ENCODE measurements at places on chromosomes 5 and 9.

- H3K36me3 ChIP-seq: no peaks in the 10 kb centered on the region
- H3K27ac ChIP-seq: no peak overlapping the region
- no peak for ATAC-seq
- no peak overlapping the region for H3K4me3 ChIP-seq
Measured at GRCh38 chr5:131001507-131001906, 163.5 kb downstream of the HINT1 start.

GRCh38 chr5:117680426-117680825 lies 1105.8 kb upstream of the SEMA6A start:
- ATAC-seq: no peak
- no peaks in the 10 kb centered on the region for H3K4me1 ChIP-seq
- no peaks in the 10 kb centered on the region for H3K36me3 ChIP-seq
- no peak overlapping the region for H3K4me3 ChIP-seq
- H3K27ac ChIP-seq: no peak overlapping the region
- H3K27me3 ChIP-seq: no peaks in the 10 kb centered on the region

DNA sequence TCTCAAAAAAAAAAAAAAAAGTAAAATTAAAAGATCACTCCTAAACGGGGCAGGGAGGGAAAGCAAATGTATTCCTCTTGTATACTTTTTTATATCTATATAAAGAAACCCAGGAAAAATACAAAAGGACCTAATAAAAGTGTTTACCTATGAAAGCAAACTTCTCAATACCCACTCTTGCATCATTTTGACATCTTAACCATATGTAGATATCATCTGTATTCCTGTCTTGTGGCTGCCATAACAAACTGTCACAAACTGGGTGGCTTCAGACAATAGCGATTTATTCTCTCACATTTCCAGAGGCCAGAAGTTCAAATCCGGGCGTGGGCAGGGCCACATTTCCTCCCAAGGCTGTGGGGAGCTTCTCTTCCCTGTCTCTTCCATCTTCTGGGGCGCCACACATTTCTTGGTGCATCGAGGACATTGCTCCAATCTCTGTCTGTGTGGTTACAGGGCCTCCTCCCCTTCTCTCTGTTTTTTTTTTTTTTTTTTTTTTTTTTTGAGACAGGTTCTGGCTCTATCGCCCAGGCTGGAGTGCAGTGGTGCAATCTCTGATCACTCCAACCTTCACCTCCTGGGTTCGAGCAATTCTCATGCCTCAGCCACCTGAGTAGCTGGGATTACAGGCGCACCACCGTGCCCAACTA lies 58.4 kb upstream of the IL17B start:
- H3K4me1 ChIP-seq: peaks cover 4% of the 10 kb centered on the region
- no peak overlapping the region for H3K27ac ChIP-seq
- H3K27me3 ChIP-seq: peaks cover 39% of the 10 kb centered on the region
- no peak overlapping the region for H3K4me3 ChIP-seq
- no peak for ATAC-seq

GRCh38 chr5:4862500-4862899 lies 277.6 kb upstream of the ADAMTS16 start:
- H3K4me3 ChIP-seq: no peak overlapping the region
- H3K27me3 ChIP-seq: peaks cover 7% of the 10 kb centered on the region
- no peak for ATAC-seq
- no peak overlapping the region for H3K27ac ChIP-seq

DNA sequence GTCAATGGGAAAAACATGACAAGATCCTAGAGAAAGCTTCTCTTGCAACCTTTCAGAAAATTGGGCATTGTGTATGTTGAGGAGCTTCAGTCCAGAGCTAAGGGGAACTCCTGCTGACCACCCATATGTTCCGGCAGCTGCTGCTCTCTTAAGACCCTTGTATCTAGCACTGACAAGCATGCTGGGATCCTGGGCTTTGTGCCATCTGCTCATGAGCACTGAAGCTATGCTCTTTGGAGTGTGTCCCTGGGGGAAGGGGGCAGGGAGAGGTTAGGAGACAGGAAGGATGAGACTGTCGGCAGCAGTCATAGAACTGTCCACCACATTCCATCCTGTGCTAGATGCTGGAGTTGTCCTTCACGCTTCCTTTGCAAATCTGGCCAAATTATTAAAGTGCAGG lies 109.3 kb downstream of the JAKMIP2 start:
- H3K36me3 ChIP-seq: no peaks in the 10 kb centered on the region
- H3K4me1 ChIP-seq: no peaks in the 10 kb centered on the region
- no peak for ATAC-seq
- H3K27me3 ChIP-seq: no peaks in the 10 kb centered on the region
- no peak overlapping the region for H3K27ac ChIP-seq

- no peak overlapping the region for H3K27ac ChIP-seq
- no peaks in the 10 kb centered on the region for H3K36me3 ChIP-seq
- ATAC-seq: no peak
- H3K4me1 ChIP-seq: no peaks in the 10 kb centered on the region
- H3K27me3 ChIP-seq: no peaks in the 10 kb centered on the region
- H3K4me3 ChIP-seq: no peak overlapping the region
Measured at GRCh38 chr9:117325831-117326230, 89.0 kb downstream of the ASTN2 start.

- no peak overlapping the region for H3K27ac ChIP-seq
- H3K36me3 ChIP-seq: no peaks in the 10 kb centered on the region
- no peaks in the 10 kb centered on the region for H3K4me1 ChIP-seq
- ATAC-seq: no peak
Measured at GRCh38 chr9:76866689-76867088, 39.2 kb downstream of the PRUNE2 start.

DNA sequence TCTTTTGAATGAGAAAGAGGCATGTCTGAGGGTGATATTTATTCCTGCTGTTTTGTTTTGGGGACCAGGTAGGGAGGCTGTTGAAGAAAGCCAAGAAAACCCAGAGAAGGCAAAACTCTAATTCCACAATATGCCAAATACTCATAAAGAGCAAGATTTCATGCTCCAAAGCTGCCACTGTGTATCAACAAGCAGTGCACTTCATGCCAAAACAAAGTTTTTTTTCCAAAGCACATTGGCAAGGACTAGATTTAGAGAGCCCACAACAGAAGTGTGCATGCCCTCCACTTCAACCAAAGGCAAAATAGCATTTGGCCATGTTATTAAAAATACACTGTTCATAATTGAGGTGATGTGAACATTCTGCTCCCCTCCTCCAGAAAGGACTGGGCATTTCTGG lies 229.9 kb downstream of the EBF1 start:
- H3K27me3 ChIP-seq: no peaks in the 10 kb centered on the region
- no peak for ATAC-seq
- H3K4me3 ChIP-seq: no peak overlapping the region
- peaks cover 70% of the 10 kb centered on the region for H3K4me1 ChIP-seq
- peaks cover 27% of the 10 kb centered on the region for H3K36me3 ChIP-seq

GRCh38 chr5:51691538-51692079 lies 308.4 kb downstream of the ISL1 start:
- no peaks in the 10 kb centered on the region for H3K27me3 ChIP-seq
- H3K4me3 ChIP-seq: no peak overlapping the region
- H3K36me3 ChIP-seq: no peaks in the 10 kb centered on the region
- no peak for ATAC-seq
- H3K27ac ChIP-seq: no peak overlapping the region

DNA sequence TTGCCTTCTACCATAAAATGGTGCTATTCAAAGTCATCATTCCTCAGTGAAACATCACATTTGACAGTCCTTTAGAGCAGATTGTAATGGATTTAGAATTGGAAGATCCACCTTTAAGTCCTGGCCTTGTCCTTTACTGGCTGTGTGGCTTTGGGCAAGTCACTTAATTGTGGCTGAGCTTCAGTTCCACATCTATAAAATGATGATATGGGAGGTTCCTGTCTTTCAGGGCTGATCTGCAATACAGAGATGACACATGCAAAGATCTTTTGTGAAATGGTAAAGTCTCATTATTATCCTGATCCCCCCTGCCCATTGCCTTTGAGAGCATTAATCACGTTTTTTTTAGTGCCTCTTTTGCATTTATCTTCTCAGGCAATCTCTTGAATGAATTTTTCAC lies 58.2 kb downstream of the ZFAND5 start:
- no peak overlapping the region for H3K4me3 ChIP-seq
- H3K27me3 ChIP-seq: no peaks in the 10 kb centered on the region
- H3K36me3 ChIP-seq: no peaks in the 10 kb centered on the region
- ATAC-seq: no peak

GRCh38 chr5:75012748-75013147 lies 39.6 kb downstream of the GCNT4 start:
- no peak for ATAC-seq
- peaks cover 11% of the 10 kb centered on the region for H3K27me3 ChIP-seq
- H3K27ac ChIP-seq: no peak overlapping the region
- no peaks in the 10 kb centered on the region for H3K4me1 ChIP-seq

GRCh38 chr9:98874721-98875255 lies 67.3 kb downstream of the GALNT12 start:
- no peak for ATAC-seq
- H3K27ac ChIP-seq: no peak overlapping the region
- no peaks in the 10 kb centered on the region for H3K4me1 ChIP-seq

DNA sequence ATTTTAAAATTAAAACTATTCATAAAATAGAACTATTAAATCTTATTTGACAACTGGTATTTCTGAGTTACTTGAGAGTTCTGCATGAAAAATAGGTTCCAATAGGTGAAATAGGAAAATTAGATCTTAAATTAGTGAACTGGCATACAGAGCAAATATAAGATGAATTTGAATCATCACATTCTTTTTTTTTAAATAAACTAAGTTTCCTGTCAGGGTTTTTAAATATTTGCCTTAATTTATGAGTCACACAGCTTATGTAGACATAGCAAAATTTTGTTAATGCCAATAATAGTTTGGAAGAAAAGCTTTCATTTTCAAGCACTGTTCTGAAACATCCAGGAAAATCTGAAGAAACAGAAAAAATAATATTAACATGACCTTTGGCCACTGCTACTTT lies 311.7 kb upstream of the HAPLN1 start:
- H3K4me1 ChIP-seq: no peaks in the 10 kb centered on the region
- H3K27ac ChIP-seq: no peak overlapping the region
- no peaks in the 10 kb centered on the region for H3K27me3 ChIP-seq

GRCh38 chr9:8156346-8156745 lies 356.8 kb upstream of the DMAC1 start:
- no peak overlapping the region for H3K27ac ChIP-seq
- H3K4me1 ChIP-seq: peaks cover 10% of the 10 kb centered on the region
- ATAC-seq: peak; percentile 87
- no peak overlapping the region for H3K4me3 ChIP-seq
- H3K36me3 ChIP-seq: no peaks in the 10 kb centered on the region

GRCh38 chr9:129724456-129725190 lies 28.2 kb downstream of the PTGES start:
- no peak overlapping the region for H3K27ac ChIP-seq
- H3K36me3 ChIP-seq: no peaks in the 10 kb centered on the region
- no peak for ATAC-seq
- H3K4me3 ChIP-seq: no peak overlapping the region
- H3K27me3 ChIP-seq: peaks cover 80% of the 10 kb centered on the region

- no peak for ATAC-seq
- peaks cover 100% of the 10 kb centered on the region for H3K27me3 ChIP-seq
- H3K4me1 ChIP-seq: peaks cover 6% of the 10 kb centered on the region
- no peak overlapping the region for H3K27ac ChIP-seq
- H3K36me3 ChIP-seq: no peaks in the 10 kb centered on the region
- no peak overlapping the region for H3K4me3 ChIP-seq
Measured at GRCh38 chr9:129549139-129549538, 71.8 kb downstream of the C9orf50 start.

GRCh38 chr5:9112520-9113291 lies 433.2 kb downstream of the SEMA5A start:
- no peaks in the 10 kb centered on the region for H3K36me3 ChIP-seq
- no peak overlapping the region for H3K4me3 ChIP-seq
- no peaks in the 10 kb centered on the region for H3K4me1 ChIP-seq
- H3K27ac ChIP-seq: no peak overlapping the region
- ATAC-seq: no peak

- no peaks in the 10 kb centered on the region for H3K4me1 ChIP-seq
- ATAC-seq: no peak
- no peaks in the 10 kb centered on the region for H3K27me3 ChIP-seq
- no peak overlapping the region for H3K4me3 ChIP-seq
Measured at GRCh38 chr5:42526179-42526578, 102.9 kb downstream of the GHR start.

GRCh38 chr9:21413624-21414023 lies 4.7 kb downstream of the IFNA8 start:
- no peak overlapping the region for H3K4me3 ChIP-seq
- ATAC-seq: no peak

DNA sequence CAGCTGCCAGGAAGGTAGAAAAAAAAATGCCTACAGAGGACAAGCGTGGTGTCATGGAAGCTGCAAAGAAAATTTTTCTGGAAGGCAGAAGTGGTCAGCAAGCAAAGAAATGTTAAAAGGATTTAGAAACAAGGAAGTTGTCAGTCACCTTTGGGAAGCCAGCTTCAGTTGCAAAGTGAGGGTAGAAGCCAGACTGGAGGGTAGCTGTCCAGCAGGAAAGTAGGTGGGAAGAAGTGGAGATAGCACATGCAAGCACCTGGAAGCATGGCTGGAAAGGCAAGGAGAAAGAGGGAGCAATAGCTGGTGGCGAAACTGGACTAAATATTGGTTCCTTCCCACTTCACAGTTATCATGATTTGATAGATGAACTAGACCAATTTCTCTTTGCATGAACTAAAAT lies 54.3 kb downstream of the ADRB2 start:
- no peak overlapping the region for H3K4me3 ChIP-seq
- H3K4me1 ChIP-seq: no peaks in the 10 kb centered on the region
- no peak for ATAC-seq
- peaks cover 9% of the 10 kb centered on the region for H3K36me3 ChIP-seq
- no peak overlapping the region for H3K27ac ChIP-seq
- H3K27me3 ChIP-seq: no peaks in the 10 kb centered on the region

- ATAC-seq: no peak
- H3K36me3 ChIP-seq: no peaks in the 10 kb centered on the region
- peaks cover 9% of the 10 kb centered on the region for H3K27me3 ChIP-seq
- no peak overlapping the region for H3K4me3 ChIP-seq
Measured at GRCh38 chr9:109652971-109653370, 127.0 kb upstream of the PALM2AKAP2 start.

DNA sequence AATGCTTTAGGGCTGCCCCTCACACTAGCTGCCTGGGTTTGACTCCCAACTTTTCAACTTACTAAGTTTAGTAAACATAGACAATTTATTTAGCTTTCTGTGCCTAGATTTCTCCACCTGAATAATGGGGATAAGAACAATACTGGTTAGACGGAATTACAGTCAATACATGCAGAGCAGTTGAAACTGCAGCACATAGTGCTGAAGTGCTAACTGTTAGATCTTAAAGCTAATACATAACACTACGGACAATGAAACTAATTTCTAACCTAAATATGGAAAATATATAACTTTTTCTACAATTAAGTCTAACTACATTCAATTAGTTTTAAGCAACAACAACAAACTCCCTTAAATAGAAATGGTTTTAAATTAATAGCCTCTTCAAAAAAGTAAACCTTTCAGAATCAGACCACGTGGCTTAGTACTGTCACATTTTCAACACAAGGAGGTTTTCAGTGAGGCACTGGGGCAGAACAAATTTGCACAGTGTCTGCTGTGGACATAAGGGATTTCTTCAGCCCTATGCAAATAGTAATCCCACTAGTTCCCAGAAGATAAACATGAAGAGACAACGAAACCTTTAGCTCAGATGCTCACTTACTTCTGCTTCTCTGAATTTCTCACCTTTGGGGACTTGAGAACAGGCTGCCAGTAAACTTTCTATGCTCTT lies 293.4 kb downstream of the EDIL3 start:
- no peaks in the 10 kb centered on the region for H3K36me3 ChIP-seq
- no peaks in the 10 kb centered on the region for H3K4me1 ChIP-seq
- ATAC-seq: no peak
- no peak overlapping the region for H3K27ac ChIP-seq
- H3K27me3 ChIP-seq: no peaks in the 10 kb centered on the region

GRCh38 chr9:97755618-97756267 lies 58.6 kb upstream of the XPA start:
- peaks cover 12% of the 10 kb centered on the region for H3K27me3 ChIP-seq
- no peaks in the 10 kb centered on the region for H3K36me3 ChIP-seq
- H3K4me1 ChIP-seq: no peaks in the 10 kb centered on the region
- H3K4me3 ChIP-seq: no peak overlapping the region
